ENCODE measurements at places on chromosomes 3 and 15.
A peak's percentile ranks its signal among the peaks of the same experiment; 100 is the strongest.

- DNase-seq: no peak
These were observed 258.6 kb downstream of the KLF13 start for GRCh38 chr15:31585240-31585639.

- no peak for DNase-seq
These were observed 81.9 kb upstream of the PLXND1 start for GRCh38 chr3:129688271-129688895.

- peak; percentile 7 for DNase-seq
These were observed 204.0 kb downstream of the PLCL2 start for GRCh38 chr3:17088602-17089313.

GRCh38 chr3:155555479-155556060 lies 189.3 kb downstream of the PLCH1 start:
- DNase-seq: no peak

- no peak for DNase-seq
These were observed 21.6 kb downstream of the QTRT2 start for GRCh38 chr3:114078126-114078525.

- no peak for DNase-seq
These were observed 342 bp downstream of the TGM5 start for GRCh38 chr15:43266386-43266785.

DNA sequence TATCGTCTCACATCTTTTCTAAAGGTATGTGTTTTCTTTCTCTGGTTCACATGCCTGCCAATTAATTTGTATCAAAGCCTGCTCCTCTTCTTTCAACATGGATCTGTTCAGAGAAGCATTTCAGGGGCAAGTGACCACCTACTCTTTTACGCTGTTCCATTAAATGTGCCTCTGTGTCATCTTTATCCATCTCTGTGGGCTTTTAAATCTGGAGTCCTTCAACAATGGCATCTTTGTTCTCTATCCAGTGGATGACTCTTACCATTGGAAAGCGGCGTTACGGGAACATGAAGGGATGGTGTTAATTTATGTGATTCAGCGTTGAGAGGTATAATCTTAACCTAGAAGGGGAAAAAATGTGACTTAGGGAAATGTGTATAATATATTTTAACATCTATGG lies 92.7 kb upstream of the CFAP20DC start:
- DNase-seq: no peak

- no peak for DNase-seq
These were observed 752 bp downstream of the OCA2 start for GRCh38 chr15:28098360-28098765.

GRCh38 chr3:187322291-187322690 lies 30.8 kb upstream of the MASP1 start:
- no peak for DNase-seq

GRCh38 chr15:40991355-40991754 lies 38.1 kb downstream of the CHAC1 start:
- no peak for DNase-seq

GRCh38 chr3:35800960-35801459 lies 161.7 kb downstream of the ARPP21 start:
- no peak for DNase-seq

- DNase-seq: no peak
These were observed 9.4 kb upstream of the STRIT1 start for GRCh38 chr3:155302891-155303290.

GRCh38 chr15:92155934-92156333 lies 237.7 kb upstream of the ST8SIA2 start:
- no peak for DNase-seq

DNA sequence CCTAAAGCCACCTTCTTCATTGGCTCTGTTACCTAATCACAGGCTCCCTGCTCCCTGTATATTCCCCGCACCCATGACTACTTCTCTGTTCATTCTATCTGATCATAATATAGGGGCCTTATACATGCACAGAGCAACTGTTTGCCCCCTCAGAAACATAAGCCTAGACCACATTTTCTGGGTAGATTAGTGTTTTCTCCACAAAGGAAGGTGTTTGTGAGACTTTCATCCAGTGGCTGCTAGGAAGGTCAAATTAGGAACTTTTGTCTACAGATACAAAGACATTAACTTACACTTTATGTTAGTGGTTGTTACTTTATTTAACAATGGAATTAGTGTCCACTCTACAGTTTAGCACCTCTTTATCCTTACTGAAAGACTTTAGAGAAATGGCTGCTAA lies 174.9 kb downstream of the GHSR start:
- DNase-seq: no peak

GRCh38 chr15:50183112-50183794 lies 1.3 kb downstream of the SLC27A2 start:
- DNase-seq: peak; percentile 21

- DNase-seq: no peak
These were observed 30.4 kb upstream of the PLAAT1 start for GRCh38 chr3:193210618-193211017.

- no peak for DNase-seq
These were observed 79.6 kb upstream of the SLC6A6 start for GRCh38 chr3:14322667-14323295.

DNA sequence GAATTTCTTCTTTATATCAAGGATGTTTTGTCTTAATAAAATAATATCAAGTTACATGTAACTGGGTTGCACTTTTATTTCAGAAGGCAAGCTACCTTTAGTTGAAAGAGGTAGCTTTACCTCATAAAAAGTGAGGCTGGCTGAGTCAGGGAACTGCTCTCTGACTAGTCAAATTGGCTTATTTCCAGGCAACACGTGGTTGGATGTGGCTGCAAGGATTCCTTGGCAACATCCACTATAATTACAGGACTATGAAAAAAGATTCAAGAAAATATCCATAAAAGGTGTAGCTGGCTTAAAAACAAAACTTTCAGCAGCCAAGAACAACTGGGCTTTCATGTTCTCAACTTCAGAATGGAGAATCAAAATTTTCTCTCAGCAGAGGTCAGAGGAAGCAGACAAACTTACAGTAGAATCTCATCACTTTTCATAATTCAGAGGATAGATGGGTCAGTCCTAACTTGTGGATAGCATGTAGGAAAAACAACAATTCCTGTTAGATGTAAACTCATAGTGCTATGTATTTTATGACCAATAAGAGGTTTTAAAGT lies 779.1 kb downstream of the MECOM start:
- DNase-seq: no peak

DNA sequence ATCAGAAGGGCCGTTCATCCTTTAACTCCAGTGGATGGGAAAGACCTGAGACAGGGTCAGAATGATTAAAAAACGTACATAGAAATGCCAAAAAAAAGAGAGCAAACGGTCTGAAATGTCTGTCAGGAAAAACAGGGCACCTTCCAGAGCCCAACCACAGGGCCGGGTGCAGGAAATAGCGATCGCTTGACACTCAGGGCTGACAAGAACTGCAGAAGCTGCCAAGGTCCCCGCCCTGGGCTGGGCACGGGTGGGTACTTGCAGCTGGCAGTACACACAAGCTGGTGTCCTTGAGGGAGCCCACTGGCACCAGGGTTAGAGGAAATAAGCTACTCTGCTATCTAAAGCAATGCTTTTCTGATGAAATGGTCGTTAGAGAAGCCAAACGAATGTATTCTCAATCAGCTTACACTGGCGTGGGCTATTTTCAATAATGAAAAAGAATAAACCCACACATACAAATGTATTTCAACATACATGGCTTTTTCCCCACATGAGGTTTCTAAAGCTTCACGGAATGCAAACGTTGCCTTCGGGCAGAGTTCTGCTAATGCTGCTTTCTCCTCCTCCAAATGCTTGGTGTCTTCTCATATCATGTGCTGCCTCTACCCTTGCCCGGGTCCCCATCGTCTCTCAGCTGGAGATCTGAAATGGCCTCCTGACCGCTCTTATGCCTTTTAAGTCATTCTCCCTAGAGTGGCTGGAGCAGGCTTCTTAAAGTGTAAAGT lies 15.6 kb downstream of the FRMD4B start:
- DNase-seq: no peak

- no peak for DNase-seq
These were observed 28.5 kb downstream of the OSTN start for GRCh38 chr3:191227541-191227940.

DNA sequence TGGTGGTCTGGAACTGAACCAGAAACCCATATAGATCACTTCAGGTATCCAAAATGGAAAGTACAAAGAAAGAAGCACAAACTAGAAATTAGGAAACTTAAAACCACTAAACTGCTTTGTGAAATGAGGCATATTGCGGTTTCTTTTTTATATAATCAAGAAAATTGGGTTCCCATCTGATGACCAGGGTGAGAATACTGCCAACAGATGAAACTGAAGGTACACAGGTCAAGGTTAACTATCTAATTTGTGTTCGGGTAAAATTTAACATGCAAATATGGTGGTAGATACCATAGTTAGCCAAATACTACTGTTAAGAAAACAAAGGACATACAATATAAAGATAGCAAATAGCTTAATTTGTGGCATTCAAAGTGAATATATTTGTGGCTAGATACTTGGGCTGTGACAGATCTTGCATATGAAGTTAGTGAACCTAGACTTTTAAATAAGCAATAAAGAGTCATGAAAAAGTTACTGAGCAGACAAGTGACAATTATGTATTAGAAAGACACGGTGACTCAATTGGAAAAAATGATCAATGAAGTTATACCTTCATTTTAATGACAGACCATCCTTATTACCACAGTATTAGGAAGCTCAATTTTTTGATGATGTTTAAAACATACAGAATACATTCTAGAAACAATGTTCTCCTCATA lies 127.4 kb downstream of the NR2E3 start:
- no peak for DNase-seq

DNA sequence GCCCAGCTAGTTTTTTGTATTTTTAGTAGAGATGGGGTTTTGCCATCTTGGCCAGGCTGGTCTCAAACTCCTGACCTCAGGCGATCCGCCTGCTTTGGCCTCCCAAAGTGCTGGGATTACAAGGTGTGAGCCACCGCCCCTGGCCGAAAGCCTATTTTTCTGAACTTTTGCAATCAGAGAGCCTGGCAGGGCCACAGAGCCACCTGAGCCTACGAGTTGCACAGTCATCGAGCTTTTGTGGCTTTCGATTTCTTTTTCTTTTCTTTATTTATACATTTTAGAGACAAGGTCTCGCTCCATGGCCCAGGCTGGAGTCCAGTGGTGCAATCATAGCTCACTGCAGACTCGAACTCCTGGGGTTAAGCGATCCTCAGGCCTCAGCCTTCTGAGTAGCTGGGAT lies 140.4 kb downstream of the NSMCE3 start:
- no peak for DNase-seq

DNA sequence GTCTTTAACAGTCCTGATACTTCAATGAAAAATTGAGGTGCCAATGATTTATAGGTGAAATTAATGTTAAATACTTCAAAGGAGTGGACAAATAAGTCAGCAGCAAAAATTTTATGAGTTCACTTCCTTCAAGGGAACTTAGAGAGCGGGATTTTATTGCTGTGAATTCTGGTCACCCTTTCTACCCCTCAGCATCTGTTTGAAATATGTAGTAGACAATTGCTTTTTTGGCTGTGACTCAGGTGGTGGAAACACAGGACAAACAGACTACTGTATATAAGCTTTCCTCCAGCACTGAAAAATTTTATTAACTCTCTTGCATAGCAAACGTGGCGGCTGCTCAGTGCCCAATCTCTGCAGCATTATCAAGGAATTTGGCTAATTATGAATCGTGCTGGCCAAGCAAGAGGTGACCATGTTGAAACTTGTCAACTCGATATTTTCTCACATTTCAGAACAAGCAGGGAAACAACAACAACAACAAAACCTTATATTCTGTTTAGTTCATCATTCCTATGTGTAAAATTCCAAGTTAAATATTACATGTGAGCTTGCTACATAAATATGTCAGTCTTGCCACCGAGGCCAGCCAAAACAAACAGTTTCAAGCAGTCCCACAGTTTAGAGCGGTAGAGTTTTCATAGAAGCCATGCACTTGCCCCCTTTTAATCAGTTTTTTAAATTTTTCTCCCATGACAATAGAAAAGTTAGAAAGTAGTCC lies 420.2 kb downstream of the FOXP1 start:
- DNase-seq: no peak

DNA sequence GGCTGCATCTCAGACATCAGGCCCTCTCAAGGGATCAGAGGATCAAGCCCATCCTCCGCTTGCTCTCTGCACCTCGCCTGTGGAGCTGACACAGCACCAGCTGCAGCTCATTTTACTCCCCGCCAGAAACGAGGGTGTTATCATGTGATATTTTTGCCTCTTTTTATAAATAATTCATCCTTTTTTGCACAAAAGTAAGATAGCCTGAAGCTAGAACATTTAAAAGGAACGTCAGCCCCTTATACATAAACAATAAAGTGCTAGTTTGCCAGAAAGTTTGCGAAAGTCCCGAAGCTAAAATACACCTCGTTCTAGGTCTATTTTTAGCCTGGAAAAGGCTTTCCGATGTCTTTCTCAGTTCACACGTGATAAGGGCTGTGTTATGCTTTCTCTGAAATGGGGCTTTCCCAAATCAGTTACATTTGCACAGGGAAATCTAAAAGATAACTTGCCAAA lies 9.6 kb upstream of the FAM174B start:
- DNase-seq: no peak

DNA sequence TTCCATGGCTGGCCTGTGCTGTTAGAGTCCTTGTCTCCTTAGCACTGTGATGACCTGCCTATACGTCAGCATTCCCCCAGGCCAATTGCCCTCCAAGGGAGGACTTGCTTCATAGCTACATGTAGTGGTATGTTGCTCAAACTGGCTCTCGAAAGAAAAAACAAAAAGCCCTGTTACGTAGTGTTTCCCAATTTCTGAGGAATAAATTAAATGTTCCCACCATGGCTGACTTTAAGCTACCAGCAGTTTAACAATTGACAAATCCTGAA lies 54.6 kb downstream of the WNT7A start:
- no peak for DNase-seq
